ENCODE measurements at places on chromosomes 5 and 9. TPM values are rescaled to one million over a fixed set of nuclear protein-coding genes. Genes with fewer than 3 reads are reported as not detected.

Gene TRIM7
- total RNA-seq: 14.4 TPM

- DNase-seq: no peak
Measured at GRCh38 chr5:135708481-135709207, 125.8 kb upstream of the SLC25A48 start.

Gene ENTREP1
- total RNA-seq: 20.0 TPM

- DNase-seq: no peak
Measured at GRCh38 chr9:137396227-137396626, 26.7 kb downstream of the EXD3 start.

- no peak for DNase-seq
Measured at GRCh38 chr5:42274913-42275312, 148.3 kb upstream of the GHR start.

Gene UGT3A2
- total RNA-seq: not detected

- DNase-seq: no peak
Measured at GRCh38 chr5:172782169-172783039, 11.4 kb upstream of the DUSP1 start.

Gene CTXN3
- total RNA-seq: not detected

DNA sequence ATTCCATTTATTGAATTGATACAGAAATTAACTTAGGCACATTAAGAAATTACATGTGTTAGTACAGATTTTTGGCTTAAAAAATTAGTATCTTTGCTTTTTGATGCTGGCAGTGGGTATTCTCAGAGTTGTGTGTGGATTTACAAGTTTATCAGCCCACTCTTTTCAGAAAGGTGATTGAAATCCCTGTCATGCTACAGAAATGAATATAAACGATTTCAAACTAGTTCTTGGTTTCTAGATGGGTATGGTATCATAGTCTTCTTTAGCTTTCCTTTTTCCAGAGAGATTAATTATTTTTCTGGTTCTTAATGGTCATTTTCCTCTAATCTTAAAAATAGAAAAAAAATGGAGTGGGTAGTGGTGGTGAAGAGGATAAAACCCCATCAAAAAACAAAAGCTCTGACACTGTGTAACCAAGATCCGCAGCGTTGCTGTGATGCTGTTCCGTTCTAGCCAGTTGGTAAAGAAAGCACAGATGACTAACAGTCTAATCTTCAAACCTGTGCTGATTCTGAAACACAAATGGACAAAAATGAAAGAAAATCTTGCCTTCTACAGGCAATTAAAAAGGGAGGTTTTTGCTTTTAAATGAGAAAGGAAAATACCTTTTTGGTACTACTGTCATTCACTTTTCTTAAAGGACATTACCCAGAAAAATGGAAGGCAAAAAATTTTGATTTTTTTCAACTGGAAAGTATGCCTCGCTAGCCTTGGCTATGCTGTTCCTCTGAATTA, 5.2 kb downstream of the LRRTM2 start:
- no peak for DNase-seq

DNA sequence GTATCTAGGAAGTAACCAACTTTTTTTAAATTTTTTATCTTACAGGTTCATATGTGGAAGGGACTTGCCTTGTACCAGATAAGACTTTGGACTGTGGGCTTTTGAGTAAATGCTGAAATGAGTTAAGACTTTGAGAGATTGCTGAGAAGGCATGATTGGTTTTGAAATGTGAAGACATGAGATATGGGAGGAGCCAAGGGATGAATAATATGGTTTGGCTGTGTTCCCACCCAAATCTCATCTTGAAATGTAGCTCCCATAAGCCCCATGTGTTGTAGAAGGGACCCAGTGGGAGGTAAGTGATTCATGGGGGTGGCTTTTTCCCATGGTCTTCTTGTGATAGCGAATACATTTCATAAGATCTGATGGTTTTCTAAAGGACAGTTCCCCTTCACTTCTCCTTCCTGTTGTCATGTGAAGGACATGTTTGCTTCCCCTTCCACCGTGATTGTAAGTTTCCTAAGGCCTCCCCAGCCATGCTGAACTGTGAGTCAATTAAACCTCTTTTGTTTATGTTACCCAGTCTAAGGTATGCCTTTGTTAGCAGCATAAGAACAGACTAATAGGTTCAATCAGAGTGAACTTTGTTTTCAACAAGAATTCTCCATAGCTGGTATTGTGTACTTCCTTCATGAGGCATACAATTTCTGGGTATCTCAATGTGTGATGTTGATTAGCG, 535.6 kb upstream of the MEF2C start:
- peak; percentile 27 for DNase-seq

DNA sequence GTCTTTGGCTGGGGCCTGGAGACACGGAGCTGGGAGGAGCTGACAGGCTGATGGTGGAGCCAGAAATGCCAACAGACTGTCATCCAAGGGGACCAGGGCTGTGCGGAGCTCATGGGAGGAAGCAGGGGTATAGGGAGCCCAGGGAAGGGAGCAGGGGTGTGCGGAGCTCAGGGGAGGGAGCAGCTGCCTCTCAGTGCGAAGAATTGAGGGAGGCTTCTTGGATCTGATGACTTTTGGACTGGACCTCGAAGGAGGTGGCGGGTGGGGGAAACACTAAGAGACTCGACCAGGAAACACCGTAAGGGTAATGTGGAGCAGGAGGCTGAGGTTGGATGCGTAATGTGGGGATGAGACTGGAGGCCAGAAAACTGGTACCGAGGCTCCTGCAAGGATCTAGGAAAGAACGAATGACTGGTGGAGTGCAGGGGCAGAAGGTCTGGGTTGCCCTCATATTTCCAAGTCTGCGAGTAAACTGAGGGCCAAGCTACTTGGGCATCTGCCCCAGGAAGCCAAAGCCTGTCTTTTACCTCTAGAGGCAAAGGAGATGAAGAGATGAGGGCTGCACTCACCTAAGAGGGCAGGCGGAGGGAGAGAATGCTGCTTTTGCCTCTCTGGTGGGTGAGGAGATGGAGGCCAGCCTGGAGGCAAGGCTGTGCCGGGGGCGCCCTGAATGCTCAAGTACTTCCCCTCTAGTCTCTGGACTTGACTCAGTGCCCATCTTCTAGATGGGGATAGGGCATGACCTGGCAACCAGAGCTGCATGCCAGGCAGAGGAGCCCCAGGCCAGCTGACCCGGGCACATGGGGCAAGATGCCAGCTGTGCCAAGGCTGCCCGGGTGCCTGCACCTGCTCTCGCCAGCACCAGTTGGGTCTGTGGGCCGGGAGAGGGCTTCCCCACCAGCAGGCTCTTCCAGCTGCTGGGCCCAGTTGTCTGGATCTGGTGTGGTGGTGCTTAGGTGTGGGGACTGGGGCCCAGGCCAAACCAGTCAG, 2.3 kb downstream of the PTGS1 start:
- DNase-seq: no peak

GRCh38 chr5:122810405-122810804, 35.0 kb upstream of the SNX24 start:
- DNase-seq: no peak

Gene CYLC2
- total RNA-seq: not detected

Gene SLC22A4
- 0.57 TPM for total RNA-seq

DNA sequence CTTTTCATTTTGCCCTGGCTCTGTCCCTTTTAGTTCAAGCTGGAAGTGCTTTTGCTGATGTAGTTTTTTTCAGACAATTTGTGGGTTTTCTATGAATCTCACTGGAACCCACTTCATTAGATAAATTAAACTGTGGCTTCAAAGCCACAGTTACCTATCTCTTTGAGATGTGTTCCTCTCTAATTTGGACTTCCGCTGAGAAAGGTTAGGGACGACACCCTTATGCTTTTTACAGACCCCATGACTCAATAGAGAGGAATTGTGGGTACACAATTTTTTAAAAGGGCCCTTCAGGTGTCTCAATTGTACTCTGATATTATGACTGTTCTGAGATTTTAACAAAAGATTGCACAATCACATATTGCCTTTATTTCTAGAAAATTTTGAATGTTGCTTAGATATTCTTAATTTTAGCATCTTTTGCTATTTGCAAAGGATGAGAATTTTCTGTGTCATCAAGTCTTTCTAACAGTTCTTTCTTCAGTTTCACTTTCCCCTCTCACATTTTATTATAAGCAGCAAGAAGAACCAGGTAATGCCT, 110.6 kb downstream of the GADD45G start:
- no peak for DNase-seq

Gene ABCA2
- 28.2 TPM for total RNA-seq

Measured in Right ventricle myocardium inferior (tissue), 1 donor.